ENCODE measurements at places on chromosomes 6 and 20.

- no peak for DNase-seq
Observed at GRCh38 chr6:72561629-72562028, 60.2 kb upstream of the KCNQ5 start.

- DNase-seq: no peak
Observed at GRCh38 chr6:3534599-3534998, 77.7 kb upstream of the SLC22A23 start.

GRCh38 chr20:56636716-56637115 lies 7.6 kb downstream of the TFAP2C start:
- no peak for DNase-seq

- DNase-seq: no peak
Observed at GRCh38 chr6:78629154-78629721, 238.1 kb upstream of the IRAK1BP1 start.

GRCh38 chr6:98894810-98895209 lies 52.9 kb downstream of the FBXL4 start:
- no peak for DNase-seq

- no peak for DNase-seq
Observed at GRCh38 chr6:36227379-36228228, 31.1 kb downstream of the BRPF3 start.

DNA sequence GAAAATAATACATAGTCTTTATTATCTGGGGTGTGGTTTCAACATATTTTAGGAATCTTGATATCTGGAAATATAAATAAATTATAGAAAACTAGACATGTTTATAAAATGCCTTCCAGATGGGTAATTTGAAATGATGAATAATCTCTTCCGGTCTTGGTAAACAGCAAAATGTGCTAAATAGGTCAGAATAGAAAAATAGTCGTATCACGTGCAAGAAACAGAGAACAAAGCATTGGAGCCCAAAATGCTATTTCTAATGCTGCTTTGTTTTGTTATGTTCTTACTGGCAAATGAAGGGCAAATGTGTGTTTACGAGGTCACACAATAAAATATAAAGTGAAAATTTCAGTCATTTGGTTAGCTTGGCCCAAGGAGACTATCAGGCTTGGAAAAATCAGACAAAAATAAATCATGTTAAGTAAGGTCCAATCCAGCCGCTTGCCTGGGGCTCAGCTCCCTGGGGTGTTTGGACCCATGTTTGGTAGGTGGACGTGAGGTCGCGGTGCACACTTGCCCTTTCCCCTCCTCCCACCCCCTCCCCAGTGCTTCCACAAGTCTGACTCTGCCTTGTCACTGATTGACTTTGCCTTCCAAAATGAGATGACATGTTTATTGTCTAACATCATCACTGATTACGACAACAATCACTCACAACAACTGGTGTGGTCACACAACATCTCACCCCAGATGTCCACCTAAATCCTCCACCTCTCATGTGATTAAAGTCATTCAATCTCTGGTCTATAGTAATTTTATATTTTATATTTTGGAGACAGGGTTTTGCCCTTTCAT lies 56.0 kb downstream of the RIN2 start:
- no peak for DNase-seq

DNA sequence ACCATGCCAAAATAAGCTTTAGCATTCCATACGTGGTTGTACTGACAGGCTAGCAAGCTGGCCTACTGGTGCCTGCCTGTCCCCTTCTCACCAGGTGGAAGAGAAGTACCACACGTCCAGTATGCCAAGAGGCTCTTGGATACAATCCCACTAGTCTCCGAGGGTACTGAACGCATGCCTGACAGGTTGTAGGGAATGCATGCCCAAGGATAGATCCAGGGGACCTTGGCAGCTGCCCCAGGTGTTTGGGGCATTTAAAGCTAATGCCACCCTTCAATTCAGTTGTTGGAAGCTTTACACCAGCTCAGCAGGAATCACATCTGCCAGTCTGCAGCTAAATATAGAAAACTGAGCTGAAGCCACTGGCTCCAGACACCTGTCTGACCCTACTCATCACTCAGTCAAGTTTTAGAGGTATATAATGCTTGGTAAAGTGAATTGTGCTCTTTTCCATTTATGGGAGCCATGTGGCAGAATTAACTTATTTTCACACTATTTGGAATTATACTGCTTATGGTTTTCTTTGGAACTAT lies 4.9 kb downstream of the TUBB2B start:
- no peak for DNase-seq

DNA sequence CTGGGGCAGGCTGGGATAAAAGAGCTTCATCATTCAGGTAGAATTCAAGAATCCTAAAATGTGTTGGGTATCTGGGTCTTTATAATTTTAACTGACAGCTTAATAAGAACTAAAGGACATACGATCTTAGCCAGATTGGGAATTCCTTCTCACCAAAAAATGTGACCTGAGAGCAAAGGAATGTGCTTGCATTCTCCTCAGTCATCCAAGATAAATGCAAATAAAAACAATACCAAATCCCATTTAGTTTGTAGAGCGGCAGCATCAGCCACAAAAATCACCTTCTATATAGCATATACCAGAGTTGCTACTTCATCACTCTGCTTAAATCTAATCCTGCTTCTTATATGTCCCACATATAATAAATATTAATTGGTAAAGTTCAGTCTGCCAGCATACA lies 16.9 kb downstream of the USP49 start:
- DNase-seq: no peak

DNA sequence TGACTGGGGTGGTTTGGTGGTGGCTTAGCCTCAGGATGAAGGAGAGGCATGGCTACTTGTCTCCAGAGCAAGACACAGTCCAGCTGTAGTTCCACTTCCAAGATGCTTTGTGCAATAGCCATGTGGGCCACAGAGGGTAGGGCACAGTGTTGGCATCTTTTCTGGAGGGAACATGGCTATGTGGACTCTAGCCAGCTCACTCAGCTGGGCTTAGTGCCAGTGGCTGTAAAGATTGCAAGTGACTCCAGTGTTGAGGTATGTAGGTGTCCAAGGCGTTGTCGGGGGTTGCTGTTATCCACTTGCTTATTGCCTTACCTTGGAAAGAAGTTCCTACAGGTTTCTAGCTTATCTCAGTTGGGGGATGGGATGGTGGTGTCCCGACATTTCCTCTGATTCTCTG lies 233.4 kb downstream of the CD109 start:
- DNase-seq: no peak

GRCh38 chr6:63014290-63014689 lies 197.0 kb upstream of the FKBP1C start:
- DNase-seq: no peak

DNA sequence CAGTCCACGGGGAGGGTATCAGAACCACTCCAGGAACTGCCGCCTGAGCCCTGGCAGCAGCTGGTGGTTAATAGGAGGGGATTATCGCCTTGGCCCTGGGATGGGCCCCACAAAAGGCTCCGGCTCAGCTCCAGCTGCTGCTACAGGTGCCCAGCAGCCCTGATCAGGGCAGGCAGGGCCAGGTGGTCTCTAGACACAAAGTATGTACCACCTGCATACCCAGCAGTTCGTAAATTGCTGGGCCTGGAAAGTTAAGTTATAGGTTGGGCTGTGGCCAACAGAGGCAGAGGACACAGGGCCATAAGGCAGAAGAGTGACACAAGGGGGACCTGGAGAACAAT lies 35.1 kb downstream of the RRBP1 start:
- no peak for DNase-seq

GRCh38 chr6:117195728-117196127 lies 69.6 kb upstream of the VGLL2 start:
- no peak for DNase-seq

DNA sequence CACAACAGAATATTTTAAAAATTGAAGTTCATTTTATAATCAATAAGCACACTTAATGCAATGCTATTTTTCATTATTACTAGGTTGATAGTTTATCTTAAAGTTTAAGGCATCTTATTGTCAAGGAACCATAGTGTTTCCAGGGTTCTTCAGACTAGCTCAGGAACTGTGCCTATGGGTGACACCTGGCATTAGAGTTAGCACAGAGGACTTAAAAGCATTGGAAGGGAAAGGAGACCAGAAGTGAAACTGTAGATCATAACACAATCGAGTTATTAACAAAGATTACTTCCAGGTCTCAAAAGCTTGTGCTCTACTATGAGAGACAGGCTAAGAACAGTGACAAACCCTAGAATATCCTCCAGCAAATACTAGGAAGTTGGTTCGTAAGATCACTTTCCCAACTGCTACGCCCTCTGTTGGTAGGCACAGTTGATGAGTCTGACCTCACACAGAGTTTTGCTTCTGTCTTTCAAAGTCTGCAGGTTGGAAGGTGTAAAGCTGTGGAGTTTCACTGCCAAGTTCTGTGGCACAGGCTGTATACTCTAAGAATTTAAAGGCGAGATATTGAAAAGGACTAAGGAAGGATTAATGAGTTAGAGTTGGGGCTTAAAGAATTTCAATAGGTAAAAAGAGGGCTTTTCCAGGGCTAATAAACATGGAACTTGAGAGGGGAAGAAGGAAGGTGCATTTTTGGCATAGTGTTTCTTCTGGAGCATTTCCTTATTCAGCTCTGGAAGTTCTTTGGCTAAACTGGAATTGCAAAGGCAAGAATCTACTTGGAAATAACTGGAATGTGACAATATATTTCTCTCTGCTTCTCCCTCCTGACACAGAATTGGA lies 531.3 kb upstream of the JAG1 start:
- DNase-seq: no peak

- DNase-seq: no peak
Observed at GRCh38 chr6:122798099-122798641, 9.1 kb downstream of the SMPDL3A start.

Data from osteocyte (in vitro differentiated cells).